NCI-H446 treated with DMSO at 0.1 percent for 48 hours (cell line): ENCODE measurements at places on chromosomes 4 and X.

GRCh38 chr4:35943606-35944005 lies 300.7 kb downstream of the ARAP2 start:
- DNase-seq, result no peak

GRCh38 chr4:122639181-122639580 lies 18.3 kb upstream of the IL21 start:
- DNase-seq, result no peak

GRCh38 chr4:144362366-144362765 lies 221.8 kb upstream of the GYPA start:
- no peak for DNase-seq

- no peak for DNase-seq
These were observed 390.8 kb upstream of the BOD1L1 start for GRCh38 chr4:14018191-14018853.

DNA sequence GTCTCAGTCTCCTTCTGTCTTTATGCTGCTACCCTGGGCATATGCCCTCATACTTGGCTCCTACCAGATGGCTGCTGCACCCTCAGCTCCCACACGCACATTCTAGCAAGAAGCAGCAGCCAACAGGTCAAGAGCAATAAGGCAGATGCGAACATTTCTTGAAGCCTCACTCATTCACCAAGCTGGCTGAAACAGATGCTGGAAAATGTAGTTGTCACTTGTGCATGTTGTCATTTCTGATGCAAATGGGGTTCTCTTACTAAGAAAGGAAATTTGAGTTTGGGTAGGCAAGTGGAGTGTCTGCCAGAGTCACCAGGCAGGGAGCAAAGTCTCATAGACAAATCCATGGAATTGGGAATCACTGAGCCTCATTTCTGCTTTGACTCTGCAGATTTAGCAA lies 57.4 kb upstream of the SORBS2 start:
- DNase-seq, result no peak

DNA sequence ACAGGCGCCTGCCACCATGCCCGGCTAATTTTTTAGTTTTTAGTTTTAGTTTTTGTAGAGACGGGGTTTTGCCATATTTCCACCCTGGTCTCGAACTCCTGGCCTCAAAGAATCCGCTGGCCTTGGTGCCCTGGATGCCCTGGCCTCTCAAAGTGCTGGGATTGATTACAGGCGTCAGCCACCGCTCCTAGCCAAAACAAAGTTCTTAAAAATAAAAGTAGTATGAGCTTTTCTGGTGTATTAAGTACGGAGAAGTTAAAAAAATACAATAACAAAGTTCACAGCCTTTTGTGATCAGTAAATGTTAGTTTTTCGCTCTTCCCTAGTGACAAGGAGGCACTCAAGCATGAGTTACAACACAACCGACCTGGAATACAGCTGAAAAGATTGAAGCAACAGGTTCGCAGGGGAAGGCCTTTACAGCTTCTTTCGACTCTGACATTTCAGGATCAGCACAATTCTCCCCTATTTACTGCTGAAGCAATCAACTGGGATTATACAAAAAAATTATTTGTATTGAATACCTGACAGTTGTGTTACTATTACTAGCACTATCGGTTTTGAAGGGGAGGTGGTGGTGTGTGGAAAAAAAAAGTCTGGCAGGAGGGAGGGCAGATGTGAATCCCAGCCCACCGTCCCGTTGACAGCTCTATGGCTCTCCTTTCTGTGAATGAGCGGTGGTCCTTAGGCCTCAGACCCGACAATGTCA lies 893 bp upstream of the METAP1 start:
- DNase-seq, result no peak

GRCh38 chr4:8046925-8047541 lies 107.4 kb upstream of the AFAP1 start:
- no peak for DNase-seq

DNA sequence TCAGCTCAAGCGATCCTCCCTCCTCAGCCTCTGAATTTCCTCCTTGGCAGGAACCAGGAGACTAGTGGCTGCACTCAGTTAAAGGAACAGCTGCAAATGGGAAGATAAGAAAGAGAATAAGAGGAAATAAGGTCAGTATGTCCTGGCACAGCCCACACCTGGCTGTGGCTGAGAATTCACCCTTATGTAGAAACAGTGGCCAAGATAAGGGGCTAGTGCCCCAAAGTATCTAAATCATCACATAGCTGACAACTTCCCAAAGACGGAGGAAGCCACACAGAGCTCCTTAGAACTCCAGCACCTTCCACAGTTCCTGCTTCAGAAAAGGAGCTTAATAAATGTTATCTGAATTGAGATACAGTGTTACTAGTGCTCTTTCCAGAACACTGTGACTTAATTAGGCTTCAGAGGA lies 2.3 kb upstream of the CHIC2 start:
- no peak for DNase-seq
